ENCODE measurements at places on chromosomes 7 and 10. TPM values are rescaled to one million over a fixed set of nuclear protein-coding genes. Genes with fewer than 3 reads are reported as not detected.

GRCh38 chr10:68668231-68668630, 52.8 kb upstream of the CCAR1 start:
- DNase-seq = no peak

- no peak for DNase-seq
Observed at GRCh38 chr10:100710151-100710871, 35.1 kb upstream of the PAX2 start.

Gene AZGP1
- not detected for total RNA-seq

GRCh38 chr7:100573691-100574361, at the start of gene SAP25:
Gene SAP25, minus strand, starts transcription at chr7:100573900. Its CDS starts 158 bp downstream, at chr7:100573742.
- DNase-seq = no peak

Gene TMEM213
- total RNA-seq = not detected

Gene MRC1
- not detected for total RNA-seq

- no peak for DNase-seq
Observed at GRCh38 chr7:69840248-69840647, 242.0 kb downstream of the AUTS2 start.

Gene ZNF32
- total RNA-seq = 20.2 TPM

DNA sequence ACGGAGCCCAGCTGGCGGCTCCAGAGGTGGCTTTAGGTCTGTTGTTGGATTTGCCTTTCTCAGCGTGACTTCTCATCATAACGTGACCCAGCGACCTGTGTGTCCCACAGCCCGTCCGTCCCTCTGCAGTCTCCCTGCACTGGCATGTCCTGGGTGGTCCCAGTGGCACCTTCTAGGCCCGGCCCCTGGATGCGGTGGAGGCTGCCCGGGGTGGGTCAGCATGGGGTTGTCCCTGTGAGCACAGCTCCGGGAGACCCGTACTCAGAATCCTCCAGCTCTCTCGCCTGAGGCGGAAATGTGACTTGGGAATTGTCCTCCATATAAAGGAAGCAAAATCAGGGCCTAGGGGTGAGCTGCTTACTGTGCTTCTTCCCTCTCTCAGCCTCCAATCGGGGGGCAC, 25.6 kb upstream of the AP5Z1 start:
- DNase-seq = no peak

- no peak for DNase-seq
Observed at GRCh38 chr10:117503244-117504205, 39.0 kb upstream of the EMX2 start.

Gene PRPS1L1
- not detected for total RNA-seq

- no peak for DNase-seq
Observed at GRCh38 chr7:27438881-27439589, 196.4 kb downstream of the EVX1 start.

GRCh38 chr10:52423369-52423768, 109.3 kb downstream of the DKK1 start:
- DNase-seq = no peak

- DNase-seq = no peak
Observed at GRCh38 chr7:4065190-4065589, 616.9 kb upstream of the FOXK1 start.

GRCh38 chr10:67818323-67818722, 19.7 kb downstream of the DNAJC12 start:
- DNase-seq = peak; percentile 52

GRCh38 chr7:151673216-151673615, 153.5 kb upstream of the RHEB start:
- no peak for DNase-seq

Gene MYL10
- total RNA-seq = not detected

DNA sequence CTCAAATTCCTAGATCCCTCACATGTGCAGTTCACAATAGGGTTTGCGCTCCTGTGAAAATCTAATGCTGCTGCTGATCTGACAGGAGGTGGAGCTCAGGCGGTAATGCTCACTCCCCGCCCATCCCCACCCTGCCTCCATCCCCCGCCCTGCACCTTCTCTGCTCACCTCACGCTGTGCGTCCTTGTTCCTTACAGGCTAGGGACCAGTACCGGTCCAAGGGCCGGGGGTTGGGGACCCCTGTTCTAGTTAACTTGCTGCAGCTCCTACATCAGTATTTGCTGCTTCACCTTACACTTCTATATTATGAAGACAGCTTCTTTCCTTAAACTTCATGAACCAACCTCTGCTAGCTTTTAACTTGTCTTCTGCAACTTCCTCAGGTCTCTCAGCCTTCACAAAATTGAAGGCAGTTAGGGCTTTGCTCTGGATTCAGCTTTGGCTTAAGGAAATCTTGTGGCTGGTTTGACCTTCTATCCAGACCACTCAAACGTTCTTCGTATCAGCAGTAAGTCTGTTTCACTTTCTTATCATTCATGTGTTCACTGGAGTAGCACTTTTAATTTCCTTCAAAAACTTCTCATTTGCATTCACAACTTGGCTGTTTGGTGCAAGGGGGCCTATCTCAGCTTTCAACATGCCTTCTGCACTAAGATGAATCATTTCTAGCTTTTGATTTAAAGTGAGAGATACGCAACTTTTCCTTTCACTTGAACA, 1.7 kb upstream of the TNKS2 start:
- no peak for DNase-seq

- peak; percentile 93 for DNase-seq
Observed at GRCh38 chr10:68992636-68993440, 4.2 kb downstream of the KIFBP start.

- DNase-seq = peak; percentile 76
Observed at GRCh38 chr7:148527717-148528168, 62.8 kb upstream of the C7orf33 start.

Gene VWC2
- total RNA-seq = not detected

DNA sequence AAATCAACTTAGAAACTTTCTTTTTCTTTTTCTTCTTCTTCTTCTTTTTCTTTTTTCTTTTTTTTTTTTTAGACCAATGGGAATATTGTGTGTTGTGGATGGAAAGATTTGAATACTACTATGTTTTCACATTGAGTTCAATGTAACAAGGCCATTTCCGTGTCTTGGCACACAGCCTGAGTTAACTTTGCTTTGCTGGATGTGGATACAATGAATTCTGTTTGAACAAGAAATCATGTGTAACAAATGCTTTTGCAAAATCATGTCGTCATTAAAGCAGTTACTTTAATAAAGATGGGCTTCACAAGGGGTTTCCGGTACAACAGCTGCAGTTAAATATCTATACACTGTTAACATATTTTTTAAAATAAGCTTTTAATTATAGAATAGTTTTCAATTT, 13.5 kb upstream of the ENTPD1 start:
- DNase-seq = no peak

DNA sequence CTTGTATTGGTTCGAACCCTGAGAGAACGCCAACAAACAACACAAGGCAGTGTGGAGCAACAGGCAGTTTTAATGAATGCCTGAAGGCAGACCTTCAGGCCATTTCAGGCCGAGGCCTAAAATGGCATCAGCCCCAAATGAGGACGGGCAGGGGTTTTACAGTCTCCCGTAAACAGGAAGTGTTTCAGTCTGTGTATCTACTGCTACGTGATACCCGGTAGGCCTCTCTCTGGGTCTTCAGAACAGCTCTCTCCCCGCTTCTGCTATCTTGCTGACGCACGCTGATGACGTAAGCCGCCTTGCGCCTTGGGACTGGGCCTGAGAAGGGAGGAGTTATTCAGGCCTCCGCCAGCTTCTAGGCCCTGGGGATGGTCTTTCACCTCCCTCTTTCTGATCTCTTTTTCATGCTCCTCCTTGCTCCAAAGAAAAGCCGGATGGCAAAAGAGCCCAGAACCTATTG, 67.7 kb downstream of the ST8SIA6 start:
- no peak for DNase-seq

Data from HFFc6 (cell line).